ENCODE measurements at places on chromosomes 4 and X.

DNA sequence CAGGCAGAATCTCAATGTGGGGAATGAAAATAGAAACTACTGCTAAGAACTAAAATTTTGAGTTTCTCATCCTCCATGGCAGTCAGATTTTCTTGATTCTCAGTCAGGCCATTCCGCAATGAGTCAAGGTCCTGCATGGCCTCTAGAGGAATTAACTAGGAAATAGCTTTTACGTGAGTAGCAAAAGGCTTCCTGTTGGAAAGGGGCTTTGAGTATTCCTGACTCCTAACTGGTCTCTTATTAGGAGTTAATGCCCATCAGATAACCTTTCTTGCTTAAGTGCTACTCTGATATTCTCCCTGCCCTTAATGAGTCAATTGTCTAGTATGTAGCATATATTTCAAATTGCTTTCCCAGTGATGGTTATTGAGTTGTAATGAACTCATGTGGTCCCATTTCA is 65.7 kb upstream of the ARHGAP24 start:
- DNase-seq = no peak

DNA sequence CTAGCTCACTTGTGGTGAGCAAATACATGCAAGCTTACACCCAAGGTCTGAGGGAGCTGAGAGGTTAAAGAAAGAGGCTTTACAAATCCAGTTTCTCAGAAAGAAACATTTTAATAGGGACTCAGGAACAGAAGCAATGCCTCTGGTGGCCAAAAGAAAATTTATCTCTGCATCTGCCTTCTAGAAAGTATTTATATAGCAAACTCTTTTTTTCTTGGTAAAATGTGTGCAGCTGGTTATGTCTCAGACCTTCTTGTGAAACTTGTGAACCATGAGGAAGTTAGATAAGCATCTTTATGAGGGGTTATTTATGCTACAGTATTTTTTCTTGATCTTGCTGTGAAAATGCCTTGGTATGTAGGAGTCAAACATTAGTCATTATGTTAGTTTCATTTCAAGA is 48.5 kb upstream of the CYSLTR1 start:
- peak; percentile 13 for DNase-seq

DNA sequence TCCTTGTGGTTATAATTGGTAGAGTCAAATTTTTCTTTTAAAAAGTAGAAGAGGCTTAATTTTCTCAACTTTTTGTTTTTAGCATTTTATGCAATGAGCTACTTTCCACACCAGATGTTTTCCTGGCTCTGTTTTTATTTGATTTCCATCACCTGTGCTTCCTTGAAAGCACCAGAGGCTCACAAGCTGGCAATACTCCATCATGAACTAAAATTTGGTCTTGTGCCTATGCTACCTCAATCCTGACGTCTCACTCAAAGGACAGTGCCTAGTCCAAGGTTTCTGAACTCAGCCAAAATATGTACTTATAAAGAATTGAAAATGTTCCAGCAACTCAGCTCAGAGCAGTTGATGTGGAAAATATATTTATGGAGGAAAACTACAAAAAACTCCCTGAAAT is 914.0 kb upstream of the PRKX start:
- DNase-seq = no peak

DNA sequence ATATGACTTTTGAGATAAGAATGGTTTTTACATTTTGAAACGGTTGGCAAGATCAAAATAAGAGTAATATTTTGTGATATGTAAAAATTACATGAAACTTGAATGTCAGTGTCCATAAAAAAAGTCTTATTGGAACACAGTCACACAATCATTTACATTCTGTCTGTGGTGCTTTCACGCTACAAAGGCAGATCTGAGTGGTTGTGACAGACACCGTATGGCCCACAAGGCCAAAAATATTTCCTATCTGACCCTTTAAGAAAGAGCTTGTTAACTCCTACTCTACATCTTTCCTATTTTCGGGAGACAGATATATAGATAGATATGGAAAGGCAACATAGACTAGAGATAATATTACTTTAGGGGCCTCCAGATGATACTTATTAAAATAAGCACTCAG is 101.9 kb downstream of the EFHC2 start:
- no peak for DNase-seq

DNA sequence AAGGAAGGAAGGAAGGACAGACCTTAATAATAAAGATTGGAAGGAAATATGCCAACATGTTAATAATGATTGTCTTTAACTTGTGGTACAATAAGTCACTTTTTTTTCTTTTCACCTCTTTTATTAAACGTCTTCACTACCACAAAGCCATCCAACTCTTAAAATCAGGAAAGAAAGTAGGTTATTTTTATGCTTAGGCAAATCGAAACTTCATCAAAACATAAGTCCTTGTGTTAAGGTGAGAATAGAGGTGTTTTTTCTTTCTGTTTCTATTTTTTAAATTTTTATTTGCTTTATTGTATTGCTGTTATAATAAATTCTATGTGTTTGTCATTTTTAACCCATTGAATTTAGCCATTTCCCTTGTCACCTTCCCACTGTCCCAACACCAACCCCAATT is 26.5 kb downstream of the BLOC1S4 start:
- no peak for DNase-seq

DNA sequence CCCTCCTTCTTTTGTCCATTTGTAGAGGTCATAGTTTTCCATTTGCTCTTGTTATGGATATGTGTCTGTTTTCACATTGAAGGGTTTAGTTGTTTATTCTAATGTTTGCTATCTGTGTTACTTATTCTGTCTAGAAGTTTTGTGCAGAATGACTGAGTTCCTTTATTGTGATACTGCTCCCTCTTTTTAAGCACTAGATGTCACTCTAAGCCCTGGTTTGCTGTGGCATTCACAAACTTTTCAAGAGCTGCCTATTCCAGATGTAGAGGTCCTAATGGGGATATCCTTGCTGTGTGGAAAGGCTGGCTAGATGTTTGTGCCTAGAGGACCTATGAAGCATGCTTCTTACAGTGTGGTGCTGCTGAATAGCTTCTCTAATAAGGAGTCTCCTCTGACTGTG is 338.6 kb downstream of the SPIN4 start:
- DNase-seq = no peak

GRCh38 chr4:32462944-32463343 is 1742.8 kb downstream of the PCDH7 start:
- DNase-seq = no peak

- DNase-seq = no peak
These were observed 44.1 kb downstream of the TMEM164 start for GRCh38 chrX:110046971-110047370.

DNA sequence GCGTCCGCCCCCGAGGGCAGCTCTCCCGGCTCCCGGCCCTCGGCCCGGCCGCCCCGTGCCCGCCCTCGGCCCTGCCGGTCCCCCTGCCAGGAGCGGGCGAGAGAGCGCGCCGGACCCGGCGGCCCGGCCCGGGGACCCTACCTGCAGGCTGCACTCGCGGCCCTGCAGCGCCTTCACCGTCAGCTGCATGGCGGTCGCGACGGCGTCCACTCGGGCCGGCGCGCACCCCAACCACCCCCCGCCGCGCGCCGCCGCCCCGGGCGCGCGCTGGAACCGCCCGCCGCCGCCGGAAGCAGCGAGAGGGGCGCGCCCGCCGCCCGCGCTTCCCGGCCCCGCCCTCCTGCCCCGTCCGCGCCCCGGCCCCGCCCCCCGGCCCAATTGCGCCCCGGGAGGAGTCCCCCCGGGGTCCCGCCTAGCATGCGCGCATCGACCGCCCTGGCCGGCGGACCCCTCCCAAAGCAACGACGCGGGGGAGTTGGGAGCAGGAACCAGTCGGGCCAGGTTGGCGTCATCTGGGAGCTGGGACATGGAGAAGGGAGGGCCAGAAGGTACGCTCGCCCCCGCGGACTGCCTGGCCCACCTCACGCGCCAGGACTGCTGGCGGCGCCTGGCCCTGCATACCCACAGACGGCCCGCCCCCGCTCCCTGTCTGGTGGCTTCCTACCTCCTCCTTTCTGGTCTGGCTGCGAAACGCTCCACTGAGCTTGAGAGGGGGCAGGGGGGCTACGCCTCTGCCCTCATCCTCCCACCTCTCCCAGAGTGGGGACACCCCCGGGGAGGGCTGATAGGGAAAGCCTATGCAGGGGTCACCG is at the start of gene UBL4A:
UBL4A (minus strand) TSS at position 220 of the 812 bp plus-strand sequence; CDS start at position 189, 31 bp downstream.
- DNase-seq = peak; percentile 43

DNA sequence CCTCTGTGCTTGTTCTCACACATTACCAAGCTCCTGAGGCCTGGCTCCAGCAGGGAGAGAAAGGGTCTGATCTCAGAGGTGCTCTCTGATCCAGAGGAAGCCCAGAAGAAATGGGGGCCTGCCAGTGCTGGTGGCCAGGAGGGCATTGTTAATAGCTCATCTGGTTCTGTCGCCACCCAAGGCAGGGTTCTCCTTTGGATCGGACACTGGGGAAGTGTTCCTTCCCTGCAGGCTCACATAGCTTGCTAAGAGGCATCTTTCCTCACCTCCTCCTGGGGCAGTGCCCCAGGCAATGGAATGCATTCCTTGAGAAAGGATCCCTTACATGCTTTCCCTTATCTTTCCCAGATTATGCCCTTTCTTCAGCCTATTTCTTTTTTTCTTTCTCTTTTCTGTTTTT is 53.8 kb downstream of the RBM47 start:
- no peak for DNase-seq

- DNase-seq = no peak
These were observed 22.4 kb downstream of the STARD8 start for GRCh38 chrX:68669871-68670270.

DNA sequence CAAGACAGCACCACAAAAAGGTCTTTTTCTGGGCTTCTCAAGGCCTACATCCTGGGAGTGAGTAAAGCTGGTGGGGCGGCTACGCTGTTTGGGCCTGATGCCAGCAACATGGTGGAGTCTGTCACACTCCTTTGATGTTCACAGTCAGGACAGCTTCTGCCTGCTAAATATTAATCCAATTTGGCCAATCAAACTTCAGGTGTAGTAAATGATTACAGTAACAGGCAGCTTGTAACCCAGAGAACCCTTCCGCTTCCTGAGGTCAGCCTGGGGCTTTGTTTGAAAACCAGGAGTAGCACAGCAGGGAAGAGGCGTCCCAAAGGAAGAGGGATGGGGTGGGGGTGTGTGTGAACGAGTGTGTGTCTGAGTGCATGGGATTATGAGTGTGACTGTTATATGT is 220.4 kb downstream of the MAML3 start:
- no peak for DNase-seq

GRCh38 chr4:1542516-1543320 is 136.5 kb upstream of the NKX1-1 start:
- no peak for DNase-seq

Data from CD4-positive, alpha-beta memory T cell (primary cell).